GM12864 (cell line): ENCODE measurements at places on chromosomes 11 and 22.
A peak's percentile ranks its signal among the peaks of the same experiment; 100 is the strongest.

GRCh38 chr11:126573325-126573978 lies 218.0 kb downstream of the ST3GAL4 start:
- no peak for DNase-seq

DNA sequence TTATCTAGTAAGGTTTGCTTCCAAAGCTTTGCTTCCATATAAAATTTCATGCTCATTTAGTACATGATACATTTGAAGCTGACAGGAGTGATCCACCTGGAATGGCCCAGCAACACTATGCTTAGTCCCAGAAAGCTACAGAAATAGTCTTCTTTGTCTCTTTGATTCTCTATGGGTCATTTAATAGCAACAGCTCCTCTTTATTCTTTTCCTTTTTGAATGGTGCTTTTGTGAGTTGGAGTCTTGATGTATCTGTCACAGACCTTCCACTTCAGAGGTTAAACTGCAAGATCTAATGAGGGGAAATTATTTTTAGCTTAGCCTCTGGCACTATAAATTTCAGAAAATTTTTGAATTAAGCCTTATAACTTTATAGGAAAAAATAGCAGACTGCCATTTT lies 509.5 kb downstream of the KCNA4 start:
- DNase-seq, result no peak

GRCh38 chr11:44759743-44760476 lies 33.1 kb downstream of the TSPAN18 start:
- no peak for DNase-seq

GRCh38 chr22:35705141-35705540 lies 12.5 kb upstream of the APOL5 start:
- DNase-seq, result no peak

DNA sequence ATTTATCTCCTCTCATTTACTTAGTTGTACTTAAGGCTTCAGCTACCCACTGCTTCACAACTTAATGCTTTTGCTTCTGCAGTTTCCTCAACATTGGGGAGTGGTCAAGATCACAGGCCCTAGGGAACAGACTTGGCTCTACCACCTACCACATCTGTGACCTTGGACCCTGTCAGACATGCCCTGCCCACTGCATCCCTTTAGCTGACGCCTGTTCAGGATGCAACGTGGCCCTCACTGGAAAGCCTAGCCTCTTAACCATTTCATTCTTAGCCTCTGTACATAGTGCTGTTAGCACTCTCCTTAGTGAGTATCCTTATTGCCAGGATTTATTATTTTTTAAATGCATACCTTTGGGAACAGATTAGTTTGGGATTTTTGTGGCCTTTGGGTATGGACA lies 34.4 kb downstream of the TNRC6B start:
- DNase-seq, result no peak

DNA sequence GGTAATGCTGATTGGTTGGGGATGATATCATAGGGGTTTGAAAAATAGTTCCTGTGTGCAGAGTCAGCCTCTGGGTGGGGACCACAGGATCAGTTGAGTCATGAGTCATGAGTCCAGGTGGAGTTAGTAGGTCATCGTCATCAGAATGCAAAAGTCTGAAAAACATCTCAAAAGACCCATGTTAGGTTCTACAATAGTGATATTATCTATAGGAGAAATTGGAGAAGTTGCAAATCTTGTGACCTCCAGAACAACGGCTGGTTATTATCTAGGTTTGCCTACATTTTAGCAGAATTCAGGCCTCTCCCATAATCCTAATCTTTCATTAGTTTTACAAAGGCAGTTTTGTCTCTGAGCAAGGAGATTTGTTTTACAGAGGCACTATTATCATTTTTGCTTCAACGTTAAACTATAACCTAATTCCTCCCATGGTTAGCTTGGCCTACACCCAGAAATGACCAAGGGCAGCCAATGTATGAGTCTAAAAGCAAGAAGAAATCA lies 38.9 kb downstream of the MS4A2 start:
- DNase-seq, result no peak

- no peak for DNase-seq
These were observed 6.2 kb downstream of the CRYAB start for GRCh38 chr11:111905411-111905810.

GRCh38 chr22:49351761-49352227 lies 475.9 kb downstream of the BRD1 start:
- DNase-seq, result no peak

DNA sequence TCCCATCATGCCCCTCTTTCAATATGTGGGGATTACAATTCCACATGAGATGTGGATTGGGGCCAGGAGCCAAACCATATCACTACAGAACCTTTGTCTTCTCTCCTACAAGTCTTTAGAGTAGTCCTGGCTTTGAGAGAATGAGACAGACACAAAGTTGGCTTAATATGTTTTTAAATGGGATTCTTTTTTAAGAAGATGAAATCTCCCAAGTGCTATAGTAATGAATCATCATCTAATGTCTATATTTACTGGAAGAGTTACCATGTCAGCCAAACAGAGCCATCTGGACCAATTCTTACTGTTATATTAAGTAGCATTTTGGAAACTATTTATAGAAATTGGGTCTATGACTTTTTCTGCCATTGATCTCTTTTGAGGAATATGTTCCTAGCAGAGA lies 38.1 kb upstream of the CARD18 start:
- DNase-seq, result no peak

DNA sequence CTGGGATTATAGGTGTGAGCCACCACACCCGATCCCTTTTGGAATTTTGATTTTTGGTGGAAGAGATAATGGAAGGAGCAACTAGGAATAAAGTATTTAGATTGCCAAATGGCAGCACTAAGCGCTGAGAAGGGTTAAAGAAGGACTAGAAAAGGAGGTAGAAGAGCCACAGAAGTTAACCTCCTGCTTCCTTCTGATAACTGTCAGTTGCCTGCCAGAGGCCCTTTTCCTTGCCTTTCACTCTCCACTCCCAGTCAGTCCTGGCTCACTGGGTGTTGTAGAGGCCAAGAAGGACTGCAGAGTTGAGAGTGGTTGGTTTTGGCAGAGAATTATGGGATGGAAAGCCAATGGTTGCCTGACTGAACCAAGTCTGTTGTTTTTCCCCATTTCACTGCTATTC lies 19.3 kb downstream of the ZC3H12C start:
- no peak for DNase-seq

DNA sequence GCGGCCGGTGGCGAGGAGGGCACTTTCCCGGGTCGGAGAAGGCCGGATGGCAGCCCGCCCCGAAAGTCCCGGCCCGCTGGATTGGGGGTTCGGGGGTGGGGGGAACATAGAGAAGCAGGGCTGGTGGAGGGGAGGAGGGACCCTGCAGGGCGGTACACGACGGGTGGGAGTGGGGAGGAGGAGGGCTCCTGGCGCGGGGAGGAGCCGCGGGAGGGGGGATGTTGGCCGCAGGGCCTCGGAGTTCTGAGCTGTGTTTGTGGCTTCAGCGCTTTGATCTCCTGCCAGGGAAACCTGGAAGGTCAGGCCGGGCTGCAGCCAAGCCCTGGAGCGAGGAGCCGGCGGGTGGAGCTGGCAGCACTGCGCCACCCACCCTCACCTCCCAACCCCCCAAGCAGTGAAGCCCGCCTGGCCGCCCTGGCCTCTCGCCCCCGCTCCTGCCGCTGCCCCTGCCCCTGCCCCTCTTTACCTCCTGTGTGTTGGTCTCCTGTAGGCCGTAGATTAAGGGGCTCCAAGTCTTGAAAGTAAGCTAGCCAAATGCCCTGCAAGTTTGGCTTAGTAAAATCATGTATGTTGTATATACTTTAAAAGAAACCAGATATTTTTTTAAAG lies 30.9 kb downstream of the C22orf31 start:
- DNase-seq, result no peak

- DNase-seq, result no peak
These were observed 5.8 kb downstream of the GRIK4 start for GRCh38 chr11:120517390-120517761.

DNA sequence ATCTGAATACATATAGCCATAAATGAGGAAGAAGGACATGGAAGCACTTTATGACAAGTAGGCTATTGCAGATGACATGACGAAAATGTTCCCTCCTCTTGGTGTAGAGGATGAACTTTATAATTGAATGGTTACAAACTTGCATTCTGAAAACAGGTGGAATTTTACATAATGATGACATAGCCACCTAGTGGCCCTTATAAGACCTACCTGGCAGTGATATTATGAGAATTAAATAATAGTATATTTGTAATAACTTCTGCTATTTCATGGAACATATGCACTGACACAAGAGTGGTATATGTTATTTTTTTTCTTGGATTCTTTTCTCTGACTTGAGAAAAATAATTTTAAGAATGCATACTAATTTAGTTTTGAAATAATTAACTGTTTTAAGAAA lies 22.9 kb downstream of the TRIM22 start:
- no peak for DNase-seq

DNA sequence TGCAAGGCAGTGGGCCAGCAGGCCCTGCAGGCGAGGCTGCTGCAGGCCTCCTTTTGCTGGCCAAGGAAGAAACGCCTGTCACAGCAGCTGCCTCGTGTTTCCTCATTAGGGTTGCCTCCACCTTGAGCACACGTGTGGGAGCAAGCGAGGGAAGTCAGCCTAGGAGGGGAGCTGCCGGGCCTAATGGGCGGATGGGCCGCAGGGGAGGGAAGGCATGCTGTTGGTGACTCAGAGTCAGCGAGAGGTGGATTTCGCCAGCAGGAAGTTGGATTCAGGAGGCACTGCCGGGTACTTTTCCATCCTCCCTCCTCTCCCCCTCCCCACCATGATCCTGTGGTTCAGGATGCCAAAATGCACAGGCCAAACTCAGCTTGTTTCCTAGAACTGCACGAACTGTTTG lies 498.7 kb downstream of the METTL15 start:
- no peak for DNase-seq

- DNase-seq, result no peak
These were observed 69.8 kb downstream of the RELT start for GRCh38 chr11:73445980-73446379.

DNA sequence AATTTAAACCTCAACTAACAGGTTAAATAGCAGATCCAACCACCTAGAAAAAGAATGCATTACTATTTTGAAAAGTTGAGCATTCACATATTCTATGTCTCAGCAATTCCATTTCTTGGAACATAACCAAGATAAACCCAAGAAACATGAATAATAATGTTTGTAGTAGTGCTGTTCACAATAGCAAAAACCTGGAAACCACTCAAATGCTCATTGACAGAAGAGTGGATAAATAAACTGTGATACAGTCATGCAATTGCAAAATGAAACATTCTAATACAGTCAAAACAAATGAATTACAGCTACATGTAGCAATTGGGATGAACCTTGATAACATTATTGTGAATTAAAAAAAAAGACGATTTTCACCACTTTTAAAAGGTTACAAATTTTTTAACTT lies 162.8 kb upstream of the TMEM45B start:
- DNase-seq, result no peak

DNA sequence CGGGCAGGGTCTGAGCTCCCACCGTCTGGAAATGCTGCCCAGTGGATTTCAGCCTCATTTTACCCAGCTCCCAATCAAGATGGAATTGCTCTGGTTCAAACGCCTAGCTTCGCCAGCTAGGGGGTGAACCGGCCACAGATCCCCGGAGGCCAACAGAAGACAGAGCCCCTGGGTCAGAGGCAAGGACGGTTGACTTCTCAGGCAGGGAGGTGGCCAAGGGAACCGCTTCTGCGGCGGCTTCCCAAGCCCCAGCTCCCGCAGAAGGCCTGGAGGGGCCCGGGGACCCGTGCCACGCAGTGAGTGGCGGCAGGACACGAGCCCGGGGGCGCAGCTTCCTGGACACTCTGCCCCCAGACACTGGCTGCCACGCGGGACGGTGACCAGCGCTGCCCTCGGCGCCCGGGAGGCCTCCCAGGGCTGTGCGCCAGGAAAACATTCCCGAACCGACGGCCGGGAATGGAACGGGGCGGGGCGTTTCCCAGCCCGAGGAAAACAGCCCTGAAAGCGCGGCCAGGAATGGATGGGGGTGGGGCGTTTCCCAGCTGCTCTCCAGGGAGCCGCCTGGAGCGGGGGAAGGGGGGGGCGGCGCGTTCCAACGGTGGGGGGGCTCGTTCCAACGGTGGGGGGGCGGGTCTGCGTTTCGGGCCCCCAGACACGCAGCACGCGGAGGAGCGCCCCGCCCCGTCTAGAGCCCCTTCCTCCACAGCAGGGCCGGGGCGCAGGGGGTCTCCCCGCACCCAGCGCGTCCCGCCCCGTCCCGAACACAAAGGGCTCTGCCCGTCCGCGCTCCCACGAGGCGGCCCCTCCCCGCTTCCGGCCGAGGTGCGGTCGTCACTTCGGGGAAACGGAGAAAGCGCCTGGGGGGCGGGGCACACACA lies 13.5 kb upstream of the B4GALNT4 start:
- peak; percentile 53 for DNase-seq

DNA sequence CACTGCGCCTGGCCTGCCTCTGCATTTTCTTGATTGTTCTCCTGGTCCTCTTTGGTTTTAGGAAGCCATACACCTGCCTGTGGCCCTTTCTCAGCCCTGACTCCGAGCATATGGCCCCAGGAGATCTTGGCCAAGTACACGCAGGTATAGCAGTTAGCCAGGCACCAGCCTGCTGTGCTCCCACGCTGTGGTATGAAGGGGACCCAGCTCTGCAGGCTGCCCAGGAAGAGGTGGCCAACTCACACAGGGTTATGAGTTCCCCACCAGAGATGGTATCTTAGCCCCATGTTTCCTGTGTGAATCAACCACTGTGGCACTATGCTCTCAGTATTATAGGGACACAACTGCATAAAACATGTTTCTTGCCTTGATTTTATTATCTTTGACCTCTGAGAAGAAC lies 31.1 kb downstream of the SGSM3 start:
- DNase-seq, result no peak

DNA sequence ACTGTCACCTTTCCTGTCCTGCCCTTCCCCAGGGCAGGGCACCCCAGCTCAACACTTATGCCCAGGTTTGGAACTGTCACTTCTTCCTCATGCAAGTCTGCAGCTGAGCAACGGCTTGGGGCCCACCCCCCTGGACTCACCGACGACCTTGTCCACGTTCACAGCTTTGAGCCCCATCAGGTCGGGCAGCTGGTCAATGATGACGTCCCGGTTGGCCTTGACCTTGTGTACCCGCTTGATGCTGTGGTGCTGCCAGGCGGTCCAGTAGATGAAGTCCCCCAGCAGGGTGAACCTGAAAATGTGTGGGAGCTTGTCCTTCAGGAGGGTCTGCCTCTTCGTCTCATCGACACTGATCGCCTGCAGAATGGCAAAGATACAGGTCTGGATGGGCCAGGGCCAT lies 135.0 kb downstream of the CRYBB2 start:
- DNase-seq, result no peak

DNA sequence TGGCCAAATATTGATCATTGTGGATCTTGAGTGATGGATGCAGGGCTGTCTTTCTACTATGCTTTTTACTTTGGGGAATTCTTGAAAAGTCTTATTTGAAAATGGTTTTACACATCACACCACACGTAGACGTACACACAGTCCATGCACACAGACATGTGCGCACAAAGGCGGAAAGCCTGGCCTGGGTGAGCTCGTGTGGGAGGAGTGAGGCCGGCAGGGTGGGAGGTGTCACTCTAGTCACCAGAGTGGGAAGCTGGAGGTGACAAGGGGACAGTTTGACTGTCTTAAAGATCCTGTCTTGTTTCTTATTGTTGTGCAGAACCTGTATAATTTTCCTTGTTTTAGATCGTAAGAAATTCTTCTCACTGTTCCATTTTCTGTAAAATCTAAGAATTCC lies 326.9 kb downstream of the TBC1D22A start:
- DNase-seq, result no peak
